ENCODE measurements at places on chromosomes 1 and 21. TPM values are rescaled to one million over a fixed set of nuclear protein-coding genes. Genes with fewer than 3 reads are reported as not detected.

The OXCT2 gene
- total RNA-seq, result 0.43 TPM

DNA sequence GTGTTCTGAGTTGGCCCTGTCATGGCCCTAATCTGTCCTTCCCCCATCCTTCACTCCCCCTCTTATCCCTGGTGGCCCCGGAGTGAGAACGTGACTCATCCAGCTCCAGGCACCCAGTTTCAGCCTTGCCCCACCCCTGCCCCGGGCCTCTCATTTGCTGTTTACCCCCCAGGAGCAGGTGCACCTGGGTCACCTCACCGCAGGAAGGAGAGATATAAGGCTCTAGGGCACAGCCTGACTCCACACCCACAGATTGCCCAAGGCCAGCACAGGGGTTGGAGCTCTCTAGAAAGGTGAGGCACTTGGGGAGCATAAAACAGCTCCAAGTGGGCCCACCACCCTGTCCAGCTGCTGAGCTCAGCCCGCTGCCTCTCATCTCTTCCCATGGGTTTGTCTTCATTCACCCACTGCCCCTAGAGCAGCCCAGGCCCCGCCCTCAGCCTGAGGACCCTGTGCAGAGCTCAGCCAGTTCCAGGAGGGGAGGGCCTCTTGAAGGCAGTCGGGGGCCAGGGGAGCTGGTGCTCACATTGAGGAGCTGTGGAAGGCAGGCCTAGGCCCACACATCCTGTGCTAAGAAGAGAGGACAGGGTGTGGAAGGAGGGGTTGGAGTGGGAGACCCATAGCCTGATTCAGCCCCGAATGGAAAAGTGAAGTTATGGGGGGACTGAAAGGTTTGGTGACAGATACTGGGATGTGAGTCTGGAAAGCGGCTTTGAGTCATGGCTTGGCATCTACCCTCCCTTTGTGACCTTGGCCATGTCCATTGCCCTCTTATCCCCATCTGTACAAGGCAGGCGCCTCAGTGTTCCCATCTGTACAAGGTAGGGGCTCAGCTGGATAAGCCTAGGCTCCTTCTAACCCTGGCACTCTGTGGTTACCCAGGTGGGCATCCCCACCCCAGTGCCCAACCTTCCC is 16.1 kb upstream of the GPR37L1 start:
- DNase-seq, result peak; percentile 85
- peak overlapping the region; percentile 24 for H3K27ac ChIP-seq
- H3K4me3 ChIP-seq, result no peak overlapping the region
- no peaks in the 10 kb centered on the region for H3K4me1 ChIP-seq

GRCh38 chr21:26784974-26785373 is 60.2 kb downstream of the ADAMTS1 start:
- H3K4me1 ChIP-seq, result peaks cover 6% of the 10 kb centered on the region
- DNase-seq, result no peak
- H3K4me3 ChIP-seq, result no peak overlapping the region

- no peak overlapping the region for H3K27ac ChIP-seq
- no peak for DNase-seq
These were observed 24.3 kb upstream of the NBL1 start for GRCh38 chr1:19619697-19620384.

- no peak overlapping the region for H3K27ac ChIP-seq
- no peak overlapping the region for H3K4me3 ChIP-seq
- no peaks in the 10 kb centered on the region for H3K36me3 ChIP-seq
- H3K4me1 ChIP-seq, result no peaks in the 10 kb centered on the region
- no peak for DNase-seq
These were observed 37.8 kb upstream of the C8B start for GRCh38 chr1:57003398-57004139.

DNA sequence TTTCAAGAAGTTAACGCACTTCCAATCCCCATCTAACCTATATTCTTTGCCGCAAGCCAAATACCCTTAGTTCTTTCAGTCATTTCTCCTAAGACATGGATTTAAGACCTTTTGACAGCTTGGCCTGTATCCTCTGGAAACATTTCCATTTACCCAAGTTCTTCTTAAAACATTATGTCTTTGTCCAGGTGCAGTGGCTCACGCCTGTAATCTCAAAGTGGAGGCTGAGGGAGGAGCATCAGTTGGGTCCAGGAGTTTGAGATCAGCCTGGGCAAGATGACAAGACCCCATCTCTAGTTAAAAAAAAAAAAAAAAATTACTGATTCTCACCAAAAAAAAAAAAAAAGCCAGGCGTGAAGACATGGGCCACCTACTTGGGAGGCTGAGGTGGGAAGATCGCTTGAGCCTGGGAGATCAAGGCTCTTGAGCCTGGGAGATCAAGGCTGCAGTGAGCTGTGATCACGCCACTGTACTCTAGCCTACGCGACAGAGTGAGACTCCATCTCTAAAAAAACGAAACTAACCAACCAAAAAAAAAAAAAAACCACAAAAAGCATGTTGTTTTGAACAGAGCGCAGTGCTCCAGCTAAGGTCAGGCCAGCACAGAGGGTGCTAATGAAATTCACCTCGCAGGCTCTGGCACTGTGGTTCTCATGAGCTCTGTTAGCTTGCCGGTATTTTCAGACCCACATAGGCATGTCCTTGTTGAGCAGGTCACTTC is 36.0 kb downstream of the NUAK2 start:
- no peak for DNase-seq
- H3K27me3 ChIP-seq, result no peaks in the 10 kb centered on the region
- peaks cover 44% of the 10 kb centered on the region for H3K4me1 ChIP-seq
- H3K4me3 ChIP-seq, result no peak overlapping the region

The CGN gene
- total RNA-seq, result 62.5 TPM

The DRAM2 gene
- total RNA-seq, result 50.8 TPM

GRCh38 chr1:159406821-159407220 is 25.2 kb upstream of the OR10J4 start:
- H3K36me3 ChIP-seq, result no peaks in the 10 kb centered on the region
- no peaks in the 10 kb centered on the region for H3K4me1 ChIP-seq
- no peak for DNase-seq
- no peaks in the 10 kb centered on the region for H3K27me3 ChIP-seq
- no peak overlapping the region for H3K4me3 ChIP-seq
- no peak overlapping the region for H3K27ac ChIP-seq

DNA sequence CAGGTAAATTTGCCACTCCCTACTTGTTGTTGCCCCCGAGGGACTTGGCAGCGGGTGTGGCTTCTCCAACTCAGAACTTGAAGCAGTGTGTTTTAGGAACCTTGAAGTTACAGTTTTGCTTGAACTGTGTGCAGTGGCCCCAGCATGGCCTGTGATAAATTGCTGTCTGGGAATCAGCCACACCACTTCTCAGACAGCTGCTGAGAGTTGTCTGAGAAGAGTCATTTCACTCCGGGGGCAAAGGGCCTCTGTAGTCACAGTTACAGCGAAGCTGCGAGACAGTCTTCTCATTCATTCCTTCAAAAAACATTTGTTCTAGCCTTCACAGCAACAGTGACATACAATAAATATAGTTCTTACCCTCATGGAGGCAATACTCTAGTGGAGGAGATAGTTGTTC is 70.3 kb downstream of the PROX1 start:
- no peaks in the 10 kb centered on the region for H3K36me3 ChIP-seq
- no peak overlapping the region for H3K27ac ChIP-seq
- H3K4me3 ChIP-seq, result no peak overlapping the region
- no peaks in the 10 kb centered on the region for H3K4me1 ChIP-seq
- DNase-seq, result no peak

GRCh38 chr21:17709266-17709611 is 96.5 kb upstream of the BTG3 start:
- DNase-seq, result no peak
- H3K4me3 ChIP-seq, result no peak overlapping the region
- no peaks in the 10 kb centered on the region for H3K27me3 ChIP-seq

DNA sequence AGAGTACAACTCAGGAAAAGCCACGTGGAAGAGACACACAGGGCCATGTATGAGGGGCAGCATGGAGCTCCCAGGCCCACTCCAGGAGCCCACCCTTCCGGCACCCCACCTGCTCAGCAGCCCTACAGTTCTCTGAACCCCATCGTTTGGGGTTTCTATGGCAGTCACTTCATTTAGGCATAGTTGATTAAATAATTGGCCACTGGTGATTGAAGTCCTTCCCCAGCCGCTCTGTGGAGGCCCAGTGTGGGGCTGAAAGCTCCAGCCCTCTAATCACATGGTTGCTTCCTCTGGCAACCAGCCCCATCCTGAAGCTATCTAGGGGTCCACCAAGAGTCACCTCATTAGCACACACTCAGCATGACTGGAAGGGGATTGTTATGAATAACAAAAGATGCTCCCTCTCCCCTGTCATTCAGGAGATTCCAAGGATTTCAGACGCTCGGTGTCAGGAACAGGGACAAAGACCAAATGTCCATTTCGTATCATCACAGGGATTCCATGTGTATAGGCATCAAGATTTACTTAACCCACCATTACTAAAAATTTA is 12.2 kb upstream of the S100A7A start:
- DNase-seq, result no peak
- no peak overlapping the region for H3K4me3 ChIP-seq
- no peaks in the 10 kb centered on the region for H3K36me3 ChIP-seq
- peaks cover 5% of the 10 kb centered on the region for H3K27me3 ChIP-seq
- no peaks in the 10 kb centered on the region for H3K4me1 ChIP-seq

Data from upper lobe of right lung (tissue), 1 donor.